ENCODE measurements at places on chromosomes 2 and 18.

- peak; percentile 44 for DNase-seq
Observed at GRCh38 chr2:42809819-42810120, 17.4 kb upstream of the HAAO start.

- no peak for DNase-seq
Observed at GRCh38 chr2:217919781-217920351, 82.9 kb downstream of the TNS1 start.

- DNase-seq: no peak
Observed at GRCh38 chr2:149915151-149915550, 327.6 kb upstream of the MMADHC start.

GRCh38 chr2:172147944-172148650 is 45.4 kb upstream of the DLX2 start:
- DNase-seq: no peak

GRCh38 chr18:22282311-22283115 is 113.1 kb downstream of the GATA6 start:
- no peak for DNase-seq
